ENCODE measurements at places on chromosomes 3 and 15.

GRCh38 chr3:130256821-130257340, 88.6 kb upstream of the COL6A5 start:
- DNase-seq = no peak

GRCh38 chr15:90561344-90562244, 31.9 kb downstream of the CRTC3 start:
- no peak for DNase-seq

DNA sequence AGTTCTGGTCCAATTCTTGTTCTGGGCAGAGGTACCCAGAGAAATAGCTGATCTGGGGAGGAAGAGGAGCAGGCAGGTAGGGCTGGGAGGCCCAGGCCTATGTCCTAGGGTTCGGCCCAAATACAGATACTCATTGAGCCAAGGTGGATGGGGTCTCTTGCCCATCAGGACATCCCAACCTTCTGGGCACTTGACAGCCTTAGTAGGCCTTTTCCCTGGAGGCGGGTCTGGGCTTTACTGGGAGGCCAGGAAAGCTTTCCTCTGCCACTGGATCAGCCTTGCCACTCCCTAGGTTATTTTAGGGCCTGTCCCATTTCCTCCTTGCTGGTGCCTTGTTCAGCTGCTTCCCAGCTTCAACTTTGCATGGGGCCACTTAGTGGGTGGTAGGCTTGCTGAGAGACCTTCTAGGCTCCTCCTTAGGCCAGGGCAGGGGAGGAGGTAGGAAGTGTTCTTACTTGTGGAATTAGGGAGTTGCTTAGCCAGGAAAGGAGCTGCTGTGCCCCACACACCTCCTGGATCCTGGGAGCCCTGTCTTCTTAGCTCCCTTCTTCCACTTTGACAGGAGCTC, 9.7 kb downstream of the TEX264 start:
- DNase-seq = no peak

DNA sequence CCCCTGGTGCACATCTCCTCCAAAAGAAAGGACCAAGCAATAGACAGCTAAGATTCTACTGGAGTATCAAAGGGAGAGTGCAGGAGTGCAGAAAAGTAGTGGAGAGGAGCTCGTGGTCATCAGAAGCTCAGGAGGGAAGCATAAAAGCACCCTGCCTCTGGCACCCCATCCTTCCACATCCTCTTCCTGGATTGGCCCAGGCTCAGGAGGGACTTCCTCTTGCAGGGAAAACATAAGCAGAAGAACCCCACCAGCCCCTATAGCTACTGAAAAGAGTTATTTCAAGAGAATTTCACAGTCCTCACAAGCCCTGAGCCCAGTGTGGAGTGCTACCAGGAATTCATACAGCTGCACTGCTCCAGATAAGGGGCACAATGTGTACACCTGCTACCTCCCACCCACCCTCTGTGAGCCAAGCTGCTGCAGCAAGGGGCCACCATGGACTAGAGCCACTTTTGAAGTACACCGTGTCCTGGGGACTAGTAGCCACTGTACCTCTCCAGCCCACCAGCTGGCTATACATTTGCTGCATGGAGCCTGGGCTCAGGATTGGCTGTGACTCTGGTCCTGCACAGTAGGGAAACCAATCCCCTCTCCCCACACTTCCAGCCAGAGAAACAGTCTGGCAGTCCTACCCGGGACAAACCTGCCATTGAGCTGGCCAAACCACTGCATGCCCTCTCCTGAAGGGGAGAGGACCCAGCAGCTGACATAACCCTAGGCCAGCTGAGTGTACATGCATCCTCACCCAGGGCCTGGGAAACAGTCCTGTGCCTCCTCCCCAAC, 43.0 kb downstream of the CD200R1 start:
- DNase-seq = no peak

DNA sequence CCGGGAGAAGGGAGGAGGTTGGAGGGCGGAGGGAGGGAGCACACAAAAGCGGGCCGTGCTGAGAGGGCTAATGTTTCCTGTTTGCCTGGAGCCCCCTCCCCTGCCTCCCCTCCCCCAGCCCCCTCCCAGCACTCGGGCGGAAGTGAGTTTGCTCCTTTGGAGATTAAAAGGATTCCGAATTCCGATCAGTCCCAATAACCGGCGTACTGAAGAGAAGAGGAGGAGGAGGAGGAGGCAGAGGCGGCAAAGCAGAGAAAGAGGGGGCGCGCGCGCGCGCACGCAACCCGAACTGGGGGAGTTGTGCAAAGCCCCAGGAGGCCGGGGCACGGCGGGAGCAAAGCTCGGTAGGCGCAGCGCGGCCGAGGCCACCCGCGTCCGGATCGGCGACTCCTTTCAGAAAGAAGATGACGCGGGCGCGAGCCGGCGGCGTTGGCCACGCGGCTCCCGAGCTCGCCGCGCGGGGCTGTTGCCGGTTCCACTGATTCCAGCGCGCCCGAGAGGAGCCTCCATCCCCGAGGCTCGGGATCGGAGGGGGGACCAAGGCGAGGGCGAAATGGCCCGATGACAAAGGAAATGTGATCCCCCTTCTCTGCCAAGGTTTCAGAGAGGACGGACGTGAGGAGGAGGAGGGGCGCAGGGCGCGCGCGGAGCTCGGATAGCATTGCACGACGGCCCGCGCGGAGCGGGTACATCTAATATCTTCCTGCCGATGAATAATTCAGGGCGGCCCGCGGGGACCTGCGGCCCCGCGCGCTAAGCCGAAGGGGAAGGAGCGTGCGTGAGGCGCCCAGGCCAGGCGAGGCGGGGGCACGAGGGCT, 1.1 kb upstream of the TRIM71 start:
- DNase-seq = no peak

- DNase-seq = no peak
Observed at GRCh38 chr3:36957862-36958686, 13.2 kb upstream of the TRANK1 start.

DNA sequence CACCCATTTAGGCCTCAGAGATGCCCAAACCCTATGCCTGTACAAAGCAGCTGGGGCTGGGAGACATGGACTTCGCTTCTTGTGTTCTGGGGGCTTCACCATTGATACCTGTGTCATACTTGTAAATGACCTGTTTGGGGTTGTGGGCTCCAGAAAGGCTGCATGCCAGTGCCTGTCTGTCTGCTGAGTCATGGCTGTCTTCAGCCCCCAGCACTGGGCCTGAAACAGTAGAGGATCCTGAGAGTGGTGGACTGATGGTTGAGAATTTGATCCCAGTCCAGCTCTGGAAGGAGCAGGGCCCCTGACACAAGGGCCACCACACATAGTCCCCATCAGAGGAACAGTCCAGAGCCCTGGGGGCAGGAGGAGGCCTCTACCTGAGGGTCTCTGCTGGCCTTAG, 24.6 kb upstream of the APEH start:
- DNase-seq = no peak

GRCh38 chr3:131174752-131175151, 148.1 kb downstream of the NEK11 start:
- DNase-seq = peak; percentile 5

- DNase-seq = no peak
Observed at GRCh38 chr3:27507515-27508266, 23.5 kb upstream of the SLC4A7 start.

DNA sequence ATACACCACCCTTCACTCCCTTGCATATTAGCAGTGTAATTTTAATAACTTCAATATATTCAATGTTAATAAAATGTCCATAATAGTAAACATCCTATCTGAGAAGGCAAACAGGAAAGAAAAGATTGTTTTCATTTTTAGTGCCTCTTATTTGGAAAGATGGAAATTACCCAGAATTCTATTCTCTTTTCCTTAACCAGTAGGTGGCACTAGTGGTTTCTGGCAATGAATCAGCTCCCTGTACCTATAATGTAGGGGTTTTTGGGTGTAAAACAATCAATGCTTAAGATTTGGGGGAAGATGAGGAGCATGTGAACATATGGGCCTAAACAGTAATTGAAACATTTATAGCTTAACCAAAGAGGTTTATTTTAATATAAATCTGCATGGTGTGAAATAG, 5.7 kb upstream of the SEMA6D start:
- DNase-seq = no peak
